Chondrocyte (in vitro differentiated cells): ENCODE measurements at places on chromosomes 5 and 9. TPM values are rescaled to one million over a fixed set of nuclear protein-coding genes. Genes with fewer than 3 reads are reported as not detected.

Gene F12
- 0.99 to 2.1 TPM (median 1.8 TPM) in 3 replicates for total RNA-seq

Gene SLC25A2
- 0.15 to 0.48 TPM (median 0.41 TPM) in 3 replicates for total RNA-seq

Gene CCDC183
- 0.62 to 1.5 TPM (median 1.4 TPM) in 3 replicates for total RNA-seq

Gene HMMR
- total RNA-seq, result 3.7 to 4.2 TPM (median 3.9 TPM) in 3 replicates

Gene OBP2B
- total RNA-seq, result not detected in 3 replicates

Gene C7
- total RNA-seq, result not detected in 3 replicates

Gene CATSPER3
- total RNA-seq, result 0.17 to 0.64 TPM (median 0.39 TPM) in 3 replicates

Gene C8G
- 2.2 TPM in 1 of 3 replicates, not detected in the others for total RNA-seq

Gene GFPT2
- 16.8 to 46.1 TPM (median 18.8 TPM) in 3 replicates for total RNA-seq

Gene FOXD4L5
- 0.10 to 0.51 TPM (median 0.18 TPM) in 3 replicates for total RNA-seq

Gene GHR
- 5.4 to 9.2 TPM (median 6.1 TPM) in 3 replicates for total RNA-seq

Gene CERCAM
- 217 to 282 TPM (median 280 TPM) in 3 replicates for total RNA-seq

Gene TMEM171
- total RNA-seq, result 1.8 to 3.6 TPM (median 2.6 TPM) in 3 replicates

Gene ECM2
- 31.7 to 39.6 TPM (median 34.2 TPM) in 3 replicates for total RNA-seq

Gene GARNL3
- 8.9 to 10.0 TPM (median 8.9 TPM) in 3 replicates for total RNA-seq

Gene PCDHB3
- 5.6 to 12.1 TPM (median 5.6 TPM) in 3 replicates for total RNA-seq

Gene NR2F1-AS1
- total RNA-seq, result 16.2 to 20.0 TPM (median 19.7 TPM) in 3 replicates

Gene FGF18
- total RNA-seq, result 1.7 to 18.1 TPM (median 2.1 TPM) in 3 replicates

Gene PLAC8L1
- 0.59 to 0.97 TPM (median 0.94 TPM) in 3 replicates for total RNA-seq

DNA sequence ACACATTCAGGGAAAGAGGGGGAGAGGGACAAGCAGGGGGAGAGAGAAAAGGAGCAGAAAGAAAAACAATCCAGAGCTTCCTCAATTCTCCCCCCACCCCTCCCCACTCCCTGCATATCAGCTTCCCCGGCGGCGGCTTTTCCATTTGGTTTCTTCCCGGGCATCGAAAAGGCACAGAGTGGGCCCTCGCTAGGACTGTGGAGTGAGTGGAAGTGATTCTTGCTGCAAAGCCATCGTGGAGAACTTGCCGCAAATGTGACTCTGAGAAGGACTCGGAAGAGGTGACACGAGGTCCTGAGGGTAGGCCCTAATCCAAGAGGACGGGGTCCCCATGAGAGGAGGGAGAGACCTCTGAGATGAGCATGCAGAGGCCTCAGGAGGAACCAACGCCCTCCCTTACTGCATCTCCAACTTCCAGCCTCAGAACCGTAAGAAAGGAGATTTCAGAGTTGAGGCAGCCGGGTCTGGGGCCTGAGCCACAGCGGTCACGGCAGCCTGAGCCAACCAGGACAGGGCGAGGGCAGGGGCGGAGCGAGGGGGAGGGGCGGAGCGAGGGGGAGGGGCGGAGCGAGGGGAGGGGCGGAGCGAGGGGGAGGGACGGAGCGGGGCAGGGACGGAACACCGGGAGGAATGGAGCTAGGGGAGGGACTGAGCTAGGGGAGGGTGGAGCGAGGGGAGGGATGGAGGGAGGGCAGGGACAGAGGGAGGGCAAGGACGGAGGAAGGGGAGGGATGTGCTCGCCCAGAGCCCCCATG, 21.2 kb upstream of the SARDH start:
- no peak for DNase-seq

DNA sequence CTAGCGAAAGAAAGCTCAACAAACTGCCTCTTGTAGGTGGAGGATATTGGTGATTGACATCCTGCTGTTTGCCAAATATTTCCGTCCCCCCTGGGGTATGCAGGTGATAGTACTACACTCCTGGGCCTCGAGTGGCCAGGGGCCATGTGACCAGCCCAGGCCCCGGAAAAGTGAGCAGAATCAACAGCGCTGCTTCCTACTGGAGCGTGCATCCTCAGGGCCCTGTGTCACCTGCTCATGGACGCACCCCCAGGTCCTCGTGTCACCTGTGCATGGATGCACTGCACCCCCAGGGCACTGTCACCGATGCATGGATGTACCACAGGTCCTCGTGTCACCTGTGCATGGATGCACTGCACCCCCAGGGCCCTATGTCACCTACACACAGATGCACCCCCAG, 43.8 kb downstream of the ADAMTS16 start:
- no peak for DNase-seq

DNA sequence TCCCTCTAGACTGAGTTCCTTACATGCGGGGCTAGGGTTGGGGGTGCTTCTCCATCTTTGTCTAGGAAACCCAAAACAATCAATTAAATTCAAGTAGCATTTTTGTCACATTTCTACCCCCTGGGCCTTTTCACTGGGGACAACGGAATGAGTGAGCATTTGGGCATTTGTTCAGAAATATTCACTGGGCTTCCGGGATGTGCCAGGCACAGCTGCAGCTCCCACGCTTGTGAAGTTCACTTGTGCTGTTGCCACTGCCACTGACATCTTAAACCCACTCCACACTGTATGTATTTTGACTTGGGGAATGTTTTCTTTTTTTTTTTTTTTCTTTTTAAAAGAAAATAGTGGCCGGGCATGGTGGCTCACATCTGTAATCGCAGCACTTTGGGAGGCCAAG, 31.6 kb downstream of the DUSP1 start:
- peak; percentile 8 for DNase-seq

GRCh38 chr9:99628849-99629620, 192.7 kb upstream of the NR4A3 start:
- no peak for DNase-seq

- no peak for DNase-seq
These were observed 191.3 kb upstream of the DMRTA1 start for GRCh38 chr9:22255337-22255736.

- no peak for DNase-seq
These were observed 166.6 kb upstream of the CD180 start for GRCh38 chr5:67363180-67363709.

GRCh38 chr5:53418409-53418808, 62.0 kb upstream of the FST start:
- no peak for DNase-seq

DNA sequence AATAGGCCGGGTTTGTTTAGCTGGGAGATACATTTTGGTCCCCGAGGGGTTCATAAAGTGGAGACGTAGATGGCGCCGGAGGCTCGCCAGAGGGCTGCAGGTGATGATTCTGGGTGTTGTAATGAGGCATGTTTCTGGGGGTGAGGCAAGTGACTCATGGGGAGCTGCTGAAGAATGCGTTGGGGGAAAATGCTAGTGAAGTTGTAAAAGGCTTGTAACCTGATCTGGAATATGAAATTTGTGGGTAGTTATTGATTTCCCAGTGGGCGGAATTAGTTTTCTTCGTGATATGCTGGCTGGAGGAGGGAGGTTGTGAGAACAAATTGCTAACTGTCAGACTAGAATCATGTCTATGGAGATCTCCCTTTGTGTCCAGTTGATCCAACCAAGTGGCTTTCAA, 158.3 kb downstream of the DOCK2 start:
- no peak for DNase-seq

- DNase-seq, result no peak
These were observed 124.1 kb downstream of the PRDM9 start for GRCh38 chr5:23631302-23632045.

GRCh38 chr9:86703346-86703745, 244.0 kb downstream of the GAS1 start:
- DNase-seq, result no peak

DNA sequence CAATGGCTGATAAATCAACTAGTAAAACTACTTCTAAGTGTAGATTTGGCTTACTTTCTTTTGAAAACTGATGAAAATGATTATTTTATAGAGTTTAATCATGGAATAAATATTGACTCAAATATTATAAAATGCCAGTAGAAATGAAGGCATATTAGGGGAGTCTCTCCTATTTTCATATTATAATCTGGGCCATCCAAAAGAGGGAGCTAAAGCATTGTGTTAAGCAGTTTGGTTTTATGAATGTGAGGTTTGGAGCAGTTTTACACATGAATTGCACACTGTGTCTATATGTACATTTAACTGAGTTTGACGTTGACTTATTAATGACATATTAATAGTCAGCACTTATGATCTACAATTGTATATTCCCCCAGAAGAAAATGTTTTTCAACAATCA, 17.4 kb downstream of the CDH9 start:
- DNase-seq, result no peak

DNA sequence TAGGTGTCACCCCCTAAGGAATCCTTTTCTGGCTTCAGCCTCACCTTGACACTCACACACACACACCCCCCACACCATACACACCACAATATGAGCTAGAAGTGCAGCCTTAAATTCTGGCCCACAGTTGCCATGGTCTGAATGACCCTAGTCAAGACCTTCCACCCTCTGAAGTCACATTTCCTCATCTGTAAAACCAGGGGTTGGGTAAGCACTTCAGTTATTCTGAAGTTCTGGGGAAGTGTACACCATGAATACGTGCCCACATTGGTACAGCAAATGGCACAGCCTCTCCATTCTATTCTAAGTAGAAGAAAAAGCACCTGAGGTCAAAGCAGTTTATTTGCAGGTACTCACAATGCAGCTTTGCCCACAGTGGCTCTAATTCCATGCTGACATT, 372.8 kb upstream of the KLF4 start:
- no peak for DNase-seq

DNA sequence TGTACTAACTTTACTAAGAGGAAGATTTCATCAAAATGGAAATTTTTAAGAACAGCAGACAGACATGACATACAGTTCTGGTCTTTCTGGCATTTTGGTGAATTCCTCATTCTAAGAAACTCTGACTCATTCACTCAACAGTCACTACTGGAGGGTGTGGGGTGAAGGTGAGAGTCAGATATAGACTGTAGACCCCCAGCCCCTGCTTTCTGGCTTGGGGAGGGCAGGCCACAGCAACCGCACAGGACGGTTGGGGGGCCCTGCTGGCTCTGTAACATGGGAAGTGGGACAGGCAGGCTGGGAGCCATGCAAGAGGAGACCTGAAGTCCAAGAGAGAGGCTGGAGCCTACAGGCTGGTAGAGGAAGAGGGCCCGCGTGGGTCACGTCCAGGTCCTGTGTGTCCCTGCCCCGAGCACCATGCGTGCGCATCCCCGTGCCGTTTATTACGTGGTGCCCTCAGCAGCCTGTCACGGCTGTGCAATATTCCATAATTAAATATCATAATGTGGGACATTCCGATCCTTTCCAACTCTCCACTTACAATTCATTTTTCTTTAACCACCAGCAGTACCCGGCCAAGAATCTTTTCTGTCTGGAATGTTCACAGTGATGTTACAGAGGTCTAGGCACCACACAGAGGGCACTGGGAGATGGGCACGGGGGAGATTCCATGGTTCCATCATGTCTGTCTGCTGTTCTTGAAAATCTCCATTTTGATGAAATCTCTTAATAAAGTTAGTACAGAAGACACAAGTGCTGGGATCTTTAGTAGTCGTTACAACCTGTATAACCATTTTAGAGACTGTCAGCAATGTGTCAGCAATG, 75.5 kb downstream of the SEMA4D start:
- no peak for DNase-seq

- DNase-seq, result no peak
These were observed 44.9 kb downstream of the SLC25A51 start for GRCh38 chr9:37859043-37859442.

GRCh38 chr9:6214903-6215302, 704 bp upstream of the IL33 start:
- no peak for DNase-seq

DNA sequence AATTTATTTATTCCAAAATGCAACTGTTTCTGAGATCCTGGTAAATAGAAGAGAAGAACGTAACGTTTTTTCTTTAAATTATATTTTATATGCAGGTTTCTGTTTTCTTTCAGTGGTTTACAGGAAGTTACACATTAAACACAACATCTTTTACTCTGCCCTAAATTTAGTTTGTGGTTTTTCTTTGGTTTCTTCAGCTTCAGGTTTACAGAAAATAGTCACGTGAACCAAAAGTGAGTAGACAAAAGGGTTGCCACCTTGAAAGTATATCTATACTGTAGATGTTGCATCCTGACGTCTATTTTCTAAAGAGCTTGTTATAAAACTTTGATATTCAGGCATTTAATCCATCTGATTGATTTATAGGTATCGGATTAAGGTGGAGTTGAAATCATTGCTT, 1236.6 kb downstream of the MAT2B start:
- DNase-seq, result no peak

GRCh38 chr5:56710826-56711590, 104.3 kb upstream of the MAP3K1 start:
- DNase-seq, result no peak

- peak; percentile 67 for DNase-seq
These were observed 3.1 kb downstream of the PTGES2 start for GRCh38 chr9:128124451-128124850.

- no peak for DNase-seq
These were observed 441.6 kb downstream of the CETN3 start for GRCh38 chr5:89967771-89968444.

DNA sequence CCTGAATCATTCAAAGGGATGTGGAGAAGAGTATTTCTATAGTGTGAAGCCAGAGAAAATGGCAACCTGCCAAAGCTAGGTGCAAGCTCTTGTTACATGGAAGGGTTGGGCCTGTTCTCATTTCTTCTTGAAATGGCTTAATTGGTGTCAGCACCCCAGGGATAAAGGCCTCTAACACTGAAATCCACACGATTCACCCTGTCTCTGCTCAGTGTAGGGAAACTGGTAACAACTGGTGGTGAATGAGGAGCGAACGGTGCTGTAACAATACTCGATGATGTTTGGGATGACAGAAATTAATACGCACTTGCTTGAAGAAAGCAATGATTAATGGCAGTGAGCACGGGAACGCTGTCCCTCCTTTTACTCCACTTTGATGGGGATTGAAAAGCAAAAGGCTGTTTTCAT, 16.2 kb downstream of the PBX3 start:
- no peak for DNase-seq

DNA sequence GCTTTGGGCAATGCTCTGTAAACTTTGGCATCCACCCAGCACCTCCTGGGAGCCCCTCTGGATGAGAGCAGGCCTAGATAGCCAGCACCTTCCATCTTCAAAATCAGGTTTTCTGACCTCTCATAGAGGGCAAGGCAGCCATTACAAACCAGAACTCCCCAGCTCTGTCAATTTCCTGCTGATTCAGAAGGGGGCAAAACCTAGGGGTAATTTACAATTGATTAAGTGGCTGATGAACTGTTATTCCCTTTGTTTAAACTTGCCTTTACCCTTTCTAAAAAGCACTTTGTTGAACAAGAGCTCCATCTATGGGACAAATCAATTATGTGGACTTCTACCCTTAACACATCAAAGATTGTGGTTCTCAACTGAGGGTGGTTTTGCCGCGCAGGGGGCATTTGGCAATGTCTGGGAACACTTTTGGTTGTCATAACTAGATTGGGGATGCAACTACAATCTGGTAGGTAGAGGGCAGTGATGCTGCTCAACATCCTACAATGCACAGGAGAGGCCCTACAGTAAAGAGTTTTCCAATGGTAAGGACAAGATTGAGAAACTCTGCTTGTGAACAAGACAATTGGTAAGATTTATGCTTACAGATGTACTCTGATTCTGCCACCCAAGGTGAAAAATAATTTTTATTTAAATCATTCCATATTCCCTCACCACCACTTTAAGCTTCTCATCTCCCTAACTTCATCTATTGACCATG, 184.1 kb downstream of the MARCHF11 start:
- no peak for DNase-seq

GRCh38 chr9:131715906-131716305, 24.0 kb downstream of the RAPGEF1 start:
- no peak for DNase-seq
